Aortic smooth muscle cell (primary cell): ENCODE measurements at places on chromosomes 2 and 18. TPM values are rescaled to one million over a fixed set of nuclear protein-coding genes. Genes with fewer than 3 reads are reported as not detected.

Gene INHBB
- total RNA-seq: 0.12 and 0.13 TPM in 2 replicates

Gene GNAL
- 0.31 and 0.92 TPM in 2 replicates for total RNA-seq

Gene RNPEPL1
- 11.1 and 17.8 TPM in 2 replicates for total RNA-seq

Gene UGT1A3
- total RNA-seq: not detected in 2 replicates

Gene CLEC4F
- total RNA-seq: not detected in 2 replicates

Gene DLGAP1
- total RNA-seq: 0.40 and 2.4 TPM in 2 replicates

Gene CPS1
- 13.6 and 19.1 TPM in 2 replicates for total RNA-seq

Gene TUBA3E
- not detected in 2 replicates for total RNA-seq

Gene TEX44
- total RNA-seq: not detected in 2 replicates

Gene HTR2B
- total RNA-seq: 118 and 269 TPM in 2 replicates

Gene RNF152
- 59.1 and 89.0 TPM in 2 replicates for total RNA-seq

Gene NT5C1B
- total RNA-seq: not detected in 2 replicates

Gene MYO5B
- 0.06 and 0.13 TPM in 2 replicates for total RNA-seq

Gene PLGLB2
- 0.53 and 0.87 TPM in 2 replicates for total RNA-seq

Gene AMER3
- total RNA-seq: not detected in 2 replicates

Gene SPRED2
- 16.8 and 18.2 TPM in 2 replicates for total RNA-seq

Gene SPEG
- total RNA-seq: 11.1 and 25.1 TPM in 2 replicates

Gene RAPGEF4
- 0.66 and 2.2 TPM in 2 replicates for total RNA-seq

Gene WBP1
- total RNA-seq: 45.6 and 57.9 TPM in 2 replicates

Gene LIMS2
- total RNA-seq: 3.0 and 8.3 TPM in 2 replicates

Gene GPR39
- total RNA-seq: 7.5 and 10.7 TPM in 2 replicates

Gene SULT1C4
- 0.13 and 0.19 TPM in 2 replicates for total RNA-seq

Gene SFTPB
- total RNA-seq: not detected in 2 replicates

Gene KIF3C
- 8.1 and 9.4 TPM in 2 replicates for total RNA-seq

Gene UGT1A8
- not detected in 2 replicates for total RNA-seq

Gene GAREM1
- total RNA-seq: 1.8 and 2.5 TPM in 2 replicates

Gene TLX2
- 0.06 TPM in 1 of 2 replicates, not detected in the other for total RNA-seq

Gene SRD5A2
- not detected in 2 replicates for total RNA-seq

Gene CABYR
- total RNA-seq: 1.5 and 2.7 TPM in 2 replicates

Gene ELMOD3
- 14.7 and 14.8 TPM in 2 replicates for total RNA-seq

Gene MYOM1
- total RNA-seq: 1.9 and 2.4 TPM in 2 replicates

Gene SNORC
- 0.66 and 0.93 TPM in 2 replicates for total RNA-seq

Gene NEB
- total RNA-seq: 0.53 and 0.62 TPM in 2 replicates

Gene ANKRD30BL
- not detected in 2 replicates for total RNA-seq

Gene NT5DC4
- not detected in 2 replicates for total RNA-seq

Gene ALPP
- not detected in 2 replicates for total RNA-seq

Gene TSHZ1
- 4.2 and 4.6 TPM in 2 replicates for total RNA-seq

Gene MOGAT1
- not detected in 2 replicates for total RNA-seq

Gene C2orf81
- total RNA-seq: 0.87 and 1.1 TPM in 2 replicates
